ENCODE measurements at places on chromosomes 7 and 10.

DNA sequence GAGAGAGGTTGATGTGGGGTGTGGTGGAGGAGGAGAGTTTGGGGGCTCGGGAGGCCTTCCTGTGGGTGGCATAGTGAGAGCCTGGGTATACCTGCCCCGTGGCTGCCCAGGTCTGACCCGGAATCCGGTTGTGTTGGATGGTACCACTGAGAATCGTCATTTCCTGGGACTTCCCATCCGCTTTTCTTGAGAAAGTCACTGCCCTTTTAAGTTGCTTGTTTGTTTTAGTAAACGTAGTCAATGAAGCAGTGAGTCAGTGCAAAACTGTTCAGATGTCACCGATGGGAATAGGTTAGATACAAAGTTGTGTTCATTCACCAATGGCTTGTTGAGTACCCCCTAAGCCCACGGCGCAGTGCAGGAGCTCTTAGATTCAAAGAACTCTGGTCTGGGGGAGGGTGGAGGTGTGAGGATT, 285.8 kb downstream of the CAMK1D start:
- ATAC-seq: no peak

DNA sequence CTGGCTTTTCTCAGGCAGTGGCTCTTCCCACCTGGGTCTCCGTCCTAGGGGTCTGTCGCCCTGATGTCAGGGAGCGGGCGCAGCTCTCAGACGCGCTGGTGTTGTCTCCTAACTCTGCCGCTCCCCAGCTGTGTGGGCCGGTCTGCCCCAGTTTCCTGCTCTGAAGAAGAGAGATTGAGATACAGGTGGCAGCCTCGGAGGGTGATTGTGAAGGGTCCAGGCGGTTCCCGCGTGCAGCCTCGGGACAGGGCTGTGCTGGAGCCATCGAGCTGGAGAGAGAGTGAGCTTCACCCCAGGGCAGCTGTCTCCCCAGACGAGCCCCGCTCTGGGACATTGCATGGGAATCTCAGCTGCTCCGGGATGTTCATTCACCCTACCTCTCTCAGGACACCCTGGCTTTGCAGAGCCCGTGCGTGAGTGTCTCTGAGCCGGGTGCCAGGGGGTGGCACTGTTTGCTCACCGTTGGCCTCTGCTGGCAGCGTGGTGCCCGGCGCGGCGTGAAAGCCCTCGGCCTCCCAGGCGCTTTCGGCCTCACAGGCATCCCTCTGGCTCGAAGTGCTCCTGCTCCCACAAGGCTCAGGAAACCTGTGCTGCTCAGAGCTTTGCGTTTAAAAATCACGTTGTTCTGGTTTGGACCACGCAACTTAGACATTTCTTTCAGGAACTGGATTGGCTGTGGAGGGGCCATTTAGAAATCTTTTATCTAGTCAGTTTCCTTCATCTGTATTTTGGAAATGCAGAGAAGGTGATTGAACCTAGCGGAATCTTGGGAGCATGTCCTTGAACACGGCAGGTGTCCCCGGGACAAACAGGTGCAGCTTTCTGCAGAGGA, 33.8 kb upstream of the ZFAND2A start:
- ATAC-seq: peak; percentile 93

DNA sequence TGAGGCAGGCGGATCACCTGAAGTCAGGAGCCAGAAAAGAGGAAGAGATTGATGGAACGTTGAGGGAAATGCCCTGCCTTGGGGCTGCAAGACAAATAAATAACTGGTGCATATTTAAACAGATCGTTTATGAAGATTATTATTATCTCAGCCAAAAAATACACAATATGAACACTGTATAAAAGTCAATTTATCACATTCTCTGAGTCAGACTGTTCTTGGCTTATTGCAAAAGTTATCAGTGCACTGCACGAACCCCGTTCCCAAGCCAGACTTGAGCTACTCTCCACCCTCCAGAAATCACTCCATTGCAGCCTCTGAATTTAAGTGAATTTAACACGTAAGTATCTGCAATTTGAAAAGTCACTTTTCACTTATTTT, 1.6 kb downstream of the DNMBP start:
- ATAC-seq: no peak

GRCh38 chr7:129466796-129467195, 32.6 kb downstream of the STRIP2 start:
- no peak for ATAC-seq

DNA sequence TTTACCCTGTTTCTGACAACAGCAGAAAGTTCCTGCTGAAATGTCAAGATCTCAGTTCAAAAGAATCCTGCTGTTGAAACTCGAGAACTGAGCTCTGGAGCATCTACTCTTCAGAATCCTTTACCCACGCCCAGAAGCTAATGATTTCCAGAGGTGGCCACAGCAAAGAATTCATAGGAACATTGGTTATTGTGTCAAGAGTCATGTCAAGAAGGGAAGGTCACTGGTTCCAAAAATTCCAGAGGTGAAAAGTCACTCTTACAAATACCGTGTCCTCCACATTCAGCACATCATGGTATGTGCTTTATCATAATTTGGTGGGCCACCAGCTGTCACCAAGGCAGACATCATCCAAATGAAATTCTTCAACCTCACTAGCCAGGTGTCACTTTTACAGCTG, 394.4 kb upstream of the NPVF start:
- ATAC-seq: no peak

DNA sequence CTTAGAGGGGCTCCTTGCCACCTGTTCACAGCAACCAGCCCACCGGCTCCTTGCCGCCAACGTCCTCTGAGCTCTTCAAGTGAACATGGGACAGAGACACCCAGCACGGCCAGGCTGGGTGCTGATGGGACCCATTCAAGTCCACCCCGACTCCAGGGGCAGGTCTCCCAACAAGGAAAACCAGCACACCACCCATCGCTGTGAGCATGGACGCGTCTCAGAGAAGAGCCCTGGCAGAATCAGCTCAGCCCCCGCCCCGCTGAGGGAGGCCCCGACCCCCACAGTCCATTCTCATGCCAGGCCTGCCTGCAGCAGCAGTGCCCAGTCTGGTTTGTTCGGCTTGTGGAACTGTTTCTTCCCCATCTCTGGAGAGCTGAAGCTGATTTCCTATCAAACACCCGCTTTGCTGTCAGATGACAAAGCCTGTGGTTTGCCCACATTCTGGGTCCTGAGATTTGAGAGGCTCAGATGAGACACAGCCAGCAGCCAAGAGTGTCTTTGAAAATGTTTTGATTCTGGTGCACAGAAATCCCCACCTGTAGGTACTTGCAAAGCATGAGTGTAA, 216.6 kb downstream of the ZMYND11 start:
- ATAC-seq: no peak

- ATAC-seq: no peak
Measured at GRCh38 chr7:17586711-17587110, 288.3 kb downstream of the AHR start.

DNA sequence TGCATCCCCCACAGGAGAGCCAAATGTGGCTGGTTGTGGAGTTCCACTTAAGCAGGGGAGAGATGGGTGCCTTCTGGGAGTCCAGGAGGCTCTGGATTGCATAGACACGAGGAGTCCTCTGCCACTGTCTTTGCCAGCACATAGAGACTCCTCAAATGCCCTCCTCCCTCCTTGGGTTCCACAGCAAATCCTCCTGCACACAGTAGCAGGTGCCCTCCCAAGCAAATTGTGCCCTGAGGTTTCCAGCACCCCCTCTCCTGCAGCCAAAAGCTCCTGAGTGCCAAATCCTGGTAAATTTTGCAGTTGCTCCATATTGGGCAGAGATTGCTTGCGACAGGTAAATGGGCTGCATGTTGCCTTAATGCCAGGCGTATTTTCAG, 5.8 kb downstream of the EVX1 start:
- ATAC-seq: no peak

GRCh38 chr10:4704034-4704545, 121.9 kb upstream of the AKR1E2 start:
- peak; percentile 98 for ATAC-seq

DNA sequence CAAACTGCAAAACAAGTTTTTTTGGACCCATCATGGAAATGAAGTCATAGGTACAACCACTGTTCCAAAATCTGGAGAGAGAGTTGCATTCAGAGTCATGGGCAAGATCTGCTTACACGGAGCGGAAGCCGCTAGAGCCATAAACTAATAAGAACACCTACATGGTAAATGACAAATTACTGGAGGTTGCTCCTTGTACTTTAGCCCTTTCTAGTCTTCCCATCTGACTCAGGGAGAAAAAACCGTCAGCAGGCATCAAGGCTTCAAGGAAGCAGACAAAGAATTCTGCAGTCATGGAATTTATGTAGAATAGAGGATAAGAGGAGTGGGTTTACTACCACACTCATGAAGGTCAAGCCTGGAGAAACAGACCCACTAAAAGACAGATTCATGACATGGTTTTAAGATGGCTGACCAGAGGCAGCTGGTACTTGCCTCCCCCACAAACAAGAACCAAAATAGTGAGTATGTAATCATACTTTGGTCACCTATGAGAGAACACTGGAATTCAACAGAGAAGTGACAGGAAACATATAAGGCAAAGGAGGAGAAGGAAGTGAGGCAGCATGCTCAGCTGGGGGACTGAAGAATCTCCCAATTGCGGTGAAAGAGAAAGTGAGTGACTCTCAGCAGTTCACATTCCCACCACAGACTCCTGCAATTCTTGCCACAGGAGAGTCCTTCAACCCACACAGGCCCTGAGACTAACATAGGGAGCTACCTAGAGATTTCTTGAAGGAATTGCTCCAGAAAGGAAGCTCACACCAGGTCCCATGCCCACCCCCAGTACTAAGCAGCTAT, 42.4 kb upstream of the ASAH2 start:
- no peak for ATAC-seq

DNA sequence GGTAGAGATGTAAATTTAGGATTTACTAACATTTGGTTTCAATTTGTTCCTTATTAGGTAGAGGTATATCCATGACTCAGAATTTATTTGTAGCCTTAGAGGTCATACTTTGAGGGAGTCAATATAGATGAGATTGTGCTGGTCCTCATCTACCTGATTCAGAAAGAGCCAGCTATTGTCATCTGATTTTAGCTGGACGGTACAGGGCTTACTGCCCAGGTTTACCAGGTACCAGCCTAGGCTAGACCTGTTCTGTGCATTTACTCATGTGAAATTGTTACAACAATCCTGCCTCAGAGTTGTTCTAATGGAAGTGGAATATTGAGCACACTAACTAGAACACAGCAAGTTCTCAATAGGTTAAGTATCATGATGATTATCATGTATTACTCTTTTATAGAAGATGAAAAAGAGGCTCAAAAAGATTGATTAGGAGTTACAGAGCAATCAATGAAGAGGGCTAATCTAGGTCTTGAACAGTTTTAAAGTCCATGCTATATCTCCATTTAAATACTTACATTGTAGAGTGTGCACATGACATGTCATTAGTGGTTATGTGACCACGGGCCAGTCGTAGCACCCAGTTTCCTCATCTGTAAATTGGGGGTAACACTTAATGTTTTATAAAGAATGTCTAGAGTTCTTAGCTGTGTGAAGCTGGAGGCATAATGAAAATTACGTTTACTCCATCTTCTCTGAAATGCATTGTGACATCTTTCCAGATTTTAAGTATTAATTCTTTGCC, 42.1 kb downstream of the TRIM24 start:
- peak; percentile 63 for ATAC-seq
